ENCODE measurements at places on chromosomes 3 and 15.
A peak's percentile ranks its signal among the peaks of the same experiment; 100 is the strongest.

DNA sequence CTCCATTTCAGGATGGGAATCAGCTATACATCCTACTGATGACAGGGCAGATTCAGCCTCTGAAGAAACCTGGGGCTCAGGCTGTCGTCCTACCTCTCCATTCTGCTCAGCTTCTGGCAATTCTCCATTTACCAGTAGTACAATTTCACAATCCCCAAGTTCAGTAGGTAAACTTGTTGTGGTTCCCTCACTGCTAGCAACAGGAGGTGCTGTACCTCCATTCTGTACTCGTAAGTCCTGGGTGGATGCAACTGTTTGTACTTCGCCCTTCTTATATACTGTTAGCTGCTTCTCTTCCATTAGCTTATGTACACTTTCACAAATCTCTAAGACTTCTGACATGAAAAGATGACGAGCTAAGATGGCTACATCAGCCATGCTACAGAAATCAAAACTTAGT, 11.6 kb downstream of the ZBTB11 start:
- no peak for DNase-seq

DNA sequence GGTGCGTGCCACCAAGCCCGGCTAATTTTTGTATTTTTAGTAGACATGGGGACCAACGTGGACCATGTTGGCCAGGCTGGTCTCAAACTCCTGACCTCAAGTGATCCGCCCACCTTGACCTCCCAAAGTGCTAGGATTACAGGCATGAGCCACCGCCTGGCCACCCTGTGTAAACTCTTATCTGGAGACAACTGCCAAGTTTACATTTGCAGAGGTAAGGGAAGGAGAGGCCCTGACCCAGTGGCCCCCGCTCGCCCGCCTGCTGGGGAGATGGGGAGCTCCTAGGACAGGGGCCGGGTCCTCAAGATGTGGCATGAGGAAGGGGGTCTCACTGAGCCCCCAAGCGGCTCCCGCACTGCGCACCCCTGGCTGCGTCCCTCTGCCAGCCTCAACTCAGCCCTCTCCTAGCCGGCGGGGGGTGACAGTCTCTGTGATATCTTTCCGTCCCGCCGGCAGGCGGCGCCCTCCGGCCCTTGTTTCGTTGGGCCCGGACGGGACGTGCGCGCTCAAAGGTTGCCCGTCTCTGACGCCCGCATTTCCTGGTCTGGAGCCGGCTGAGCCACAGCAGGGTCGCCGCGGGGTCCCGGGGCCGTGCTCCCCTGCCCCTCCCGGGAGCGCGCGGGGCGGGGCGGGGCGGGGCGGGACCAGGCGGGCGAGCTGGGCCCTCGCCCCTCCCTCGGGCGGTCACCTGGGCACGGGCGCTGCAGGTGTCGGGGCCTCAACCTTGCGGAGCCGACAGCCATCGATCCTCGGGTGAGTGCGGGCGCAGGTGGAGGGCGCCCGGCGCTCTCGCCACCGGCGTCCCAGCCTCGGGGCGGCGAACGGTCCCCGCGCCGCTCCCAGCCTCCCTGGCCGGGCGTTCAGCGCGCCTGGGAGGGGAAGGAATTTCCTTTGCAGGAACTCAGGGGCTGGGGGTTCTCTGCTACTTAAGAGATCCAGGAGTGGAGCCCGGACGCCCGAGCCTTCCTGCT, at the start of gene GPR160:
TSS of gene GPR160 (plus strand) at position 533 of the 971 bp plus-strand sequence. CDS start 45,978 bp downstream, outside the sequence.
- DNase-seq = peak; percentile 80

- no peak for DNase-seq
These were observed 5.8 kb downstream of the ITIH1 start for GRCh38 chr3:52783211-52783555.

DNA sequence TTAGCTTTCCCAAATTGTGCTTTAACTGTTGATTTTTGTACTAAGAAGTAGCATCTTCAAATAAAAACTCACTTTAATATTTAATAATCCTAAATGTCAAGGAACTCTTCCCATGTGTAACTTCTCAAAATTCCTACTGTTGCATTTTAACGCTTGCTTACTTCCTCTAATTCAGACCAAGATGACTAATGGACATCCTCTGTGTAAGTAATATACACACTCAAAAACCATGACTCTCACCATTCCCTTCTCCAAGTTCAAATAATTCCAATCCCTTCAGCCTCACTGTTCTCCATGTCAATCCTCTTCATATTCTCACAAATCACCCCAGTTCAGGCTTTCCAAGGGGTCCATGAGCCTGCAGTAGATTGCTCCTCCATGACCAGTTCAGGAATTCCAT, 13.0 kb downstream of the MRPL46 start:
- DNase-seq = no peak

DNA sequence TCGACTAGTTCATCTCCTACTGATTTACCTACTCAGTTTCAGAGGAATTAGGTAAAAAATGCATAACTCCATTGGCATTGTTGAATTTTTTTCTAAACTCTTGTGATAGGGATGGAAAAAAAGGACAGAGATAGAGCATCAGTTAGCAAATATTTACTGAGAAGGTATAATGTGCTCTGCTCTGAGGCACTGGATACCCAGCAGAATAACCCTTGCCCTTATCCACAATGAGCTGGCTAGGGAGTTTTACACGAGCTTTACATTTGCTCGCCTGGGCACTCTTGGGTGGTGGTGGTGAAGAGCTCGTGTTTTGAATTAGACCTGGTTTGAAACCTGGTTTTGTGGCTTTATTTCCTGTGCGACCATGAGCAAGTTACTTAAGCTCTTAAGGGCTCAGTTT, 149.6 kb downstream of the RORA start:
- DNase-seq = no peak

- no peak for DNase-seq
These were observed 38.3 kb upstream of the IGSF10 start for GRCh38 chr3:151499168-151499567.

DNA sequence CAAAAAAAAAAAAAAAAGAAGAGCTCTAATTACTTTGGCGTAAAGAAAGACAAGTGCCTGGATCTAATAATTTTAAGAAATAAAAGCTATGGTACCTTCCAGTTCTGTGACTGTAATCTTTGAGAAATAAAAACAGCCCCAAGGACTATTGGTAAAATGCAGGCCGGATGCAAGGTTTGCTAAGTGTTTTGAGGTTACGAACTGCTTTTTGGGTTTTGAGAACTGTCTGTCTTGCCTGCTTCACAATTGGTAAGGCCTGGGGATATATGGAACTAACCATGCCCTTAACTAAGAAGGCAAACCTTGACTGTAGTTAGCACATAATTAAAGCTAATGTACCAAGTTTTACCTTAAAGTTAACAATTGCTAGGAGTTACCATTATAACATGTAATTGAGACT, 388.4 kb upstream of the CBLB start:
- no peak for DNase-seq

- DNase-seq = no peak
These were observed 103.0 kb downstream of the DOCK3 start for GRCh38 chr3:50777680-50778079.

GRCh38 chr3:14517601-14518431, 22.3 kb downstream of the GRIP2 start:
- DNase-seq = no peak

GRCh38 chr3:155753038-155753639, 8.3 kb upstream of the PLCH1 start:
- no peak for DNase-seq

DNA sequence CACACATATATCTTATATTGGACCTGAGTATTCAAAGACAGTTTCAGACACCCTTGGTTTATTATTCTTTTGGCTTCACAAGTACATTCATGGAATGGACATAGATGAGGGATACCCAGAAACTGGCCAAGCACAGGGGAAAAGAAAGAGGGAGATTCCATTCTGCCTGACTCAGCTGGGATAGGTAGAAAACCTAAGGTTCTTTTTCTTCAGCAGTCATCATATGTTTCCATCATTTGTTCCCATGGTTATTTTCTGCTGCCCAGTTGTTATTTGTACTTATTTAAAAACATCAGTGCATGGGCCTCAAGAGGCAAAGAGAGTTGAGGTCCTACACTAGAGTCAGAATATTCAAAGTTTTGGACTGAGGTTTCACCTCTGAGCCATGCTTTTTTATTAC, 91.8 kb downstream of the FILIP1L start:
- no peak for DNase-seq

- DNase-seq = no peak
These were observed 3.2 kb downstream of the LAMP3 start for GRCh38 chr3:183159333-183159732.

GRCh38 chr15:90191794-90192509, 9.2 kb upstream of the SEMA4B start:
- peak; percentile 72 for DNase-seq

- DNase-seq = no peak
These were observed 24.7 kb upstream of the OR5K4 start for GRCh38 chr3:98328933-98329332.

DNA sequence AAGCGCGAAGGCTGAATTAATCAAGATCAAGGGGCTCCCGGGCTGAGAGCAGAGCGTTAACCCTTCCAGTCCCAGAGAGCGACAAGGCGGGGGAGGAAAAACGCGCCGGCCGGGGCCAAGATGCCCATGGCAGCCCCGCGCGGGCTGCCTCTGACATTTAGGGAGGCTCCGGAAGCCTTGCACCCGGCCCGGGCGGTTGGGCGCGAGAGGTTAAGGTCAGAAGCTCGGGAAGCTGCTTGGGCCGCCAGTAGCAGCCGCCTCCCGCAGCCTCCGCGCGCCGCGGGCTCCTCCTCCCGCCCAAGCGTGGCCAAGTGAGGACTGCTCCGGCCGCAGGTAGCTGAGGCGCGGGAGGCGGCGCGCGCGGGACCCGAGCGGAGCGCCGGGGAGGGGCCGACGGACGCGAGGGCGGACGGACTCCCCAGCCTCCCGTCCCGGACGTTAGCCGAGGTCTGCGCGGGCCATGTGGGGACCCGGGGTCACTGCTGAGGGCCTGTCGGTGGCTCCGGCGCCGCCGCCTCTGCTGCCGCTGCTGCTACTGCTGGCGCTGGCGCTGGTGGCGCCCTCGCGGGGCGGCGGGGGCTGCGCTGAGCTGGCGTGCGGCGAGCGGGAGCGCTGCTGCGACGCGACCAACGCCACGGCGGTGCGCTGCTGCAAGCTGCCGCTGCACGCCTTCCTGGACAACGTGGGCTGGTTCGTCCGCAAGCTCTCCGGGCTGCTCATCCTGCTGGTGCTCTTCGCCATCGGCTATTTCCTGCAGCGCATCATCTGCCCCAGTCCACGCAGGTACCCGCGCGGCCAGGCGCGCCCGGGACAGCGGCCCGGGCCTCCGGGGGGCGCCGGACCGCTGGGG, at the start of gene C3orf80:
TSS of gene C3orf80 (plus strand) at position 247 of the 850 bp plus-strand sequence. CDS start at position 461, 214 bp downstream.
- DNase-seq = peak; percentile 79

GRCh38 chr15:64009798-64010261, 36.5 kb downstream of the DAPK2 start:
- no peak for DNase-seq

DNA sequence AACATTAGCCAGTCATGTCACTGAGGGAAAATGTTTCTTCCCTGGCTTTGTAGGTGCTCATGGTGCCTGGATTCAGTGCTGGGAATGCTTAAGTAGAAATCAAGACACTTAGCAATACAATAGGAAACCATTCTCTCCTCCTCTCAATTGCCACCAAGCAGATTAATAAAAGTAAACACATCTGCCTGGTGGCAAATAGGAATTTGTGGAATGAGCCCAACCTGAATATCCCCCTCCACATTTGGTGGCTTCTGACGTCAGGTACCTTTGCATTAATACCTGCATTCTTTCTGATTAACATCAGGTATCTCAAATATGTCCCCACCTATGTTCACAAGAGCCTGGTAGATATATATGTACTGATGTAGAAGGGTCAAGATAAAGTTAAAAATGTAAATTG, 42.7 kb downstream of the PPP2R3A start:
- no peak for DNase-seq

- DNase-seq = no peak
These were observed 2.8 kb downstream of the EFHB start for GRCh38 chr3:19931180-19931692.

GRCh38 chr3:10600296-10600714, 94.9 kb upstream of the ATP2B2 start:
- DNase-seq = no peak

DNA sequence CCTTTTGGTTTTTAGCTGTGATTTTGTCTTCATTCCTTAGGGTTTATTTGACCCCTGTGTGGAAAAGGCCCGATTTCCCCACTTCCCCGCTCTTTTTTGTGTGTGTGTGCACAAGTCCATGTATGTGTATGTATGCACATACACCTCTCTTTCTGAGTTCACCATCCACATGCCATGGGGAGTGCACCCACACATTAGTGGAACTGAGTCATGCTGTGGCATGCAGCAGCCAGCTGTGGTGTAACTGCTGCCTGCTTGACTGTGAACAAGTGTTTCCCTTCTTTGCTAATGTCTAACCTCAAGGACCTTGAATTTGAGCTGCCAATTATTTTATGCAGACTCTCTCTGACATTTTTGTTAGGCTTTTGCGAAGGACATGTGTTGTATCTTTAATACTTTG, 434.9 kb upstream of the TPM1 start:
- DNase-seq = no peak

DNA sequence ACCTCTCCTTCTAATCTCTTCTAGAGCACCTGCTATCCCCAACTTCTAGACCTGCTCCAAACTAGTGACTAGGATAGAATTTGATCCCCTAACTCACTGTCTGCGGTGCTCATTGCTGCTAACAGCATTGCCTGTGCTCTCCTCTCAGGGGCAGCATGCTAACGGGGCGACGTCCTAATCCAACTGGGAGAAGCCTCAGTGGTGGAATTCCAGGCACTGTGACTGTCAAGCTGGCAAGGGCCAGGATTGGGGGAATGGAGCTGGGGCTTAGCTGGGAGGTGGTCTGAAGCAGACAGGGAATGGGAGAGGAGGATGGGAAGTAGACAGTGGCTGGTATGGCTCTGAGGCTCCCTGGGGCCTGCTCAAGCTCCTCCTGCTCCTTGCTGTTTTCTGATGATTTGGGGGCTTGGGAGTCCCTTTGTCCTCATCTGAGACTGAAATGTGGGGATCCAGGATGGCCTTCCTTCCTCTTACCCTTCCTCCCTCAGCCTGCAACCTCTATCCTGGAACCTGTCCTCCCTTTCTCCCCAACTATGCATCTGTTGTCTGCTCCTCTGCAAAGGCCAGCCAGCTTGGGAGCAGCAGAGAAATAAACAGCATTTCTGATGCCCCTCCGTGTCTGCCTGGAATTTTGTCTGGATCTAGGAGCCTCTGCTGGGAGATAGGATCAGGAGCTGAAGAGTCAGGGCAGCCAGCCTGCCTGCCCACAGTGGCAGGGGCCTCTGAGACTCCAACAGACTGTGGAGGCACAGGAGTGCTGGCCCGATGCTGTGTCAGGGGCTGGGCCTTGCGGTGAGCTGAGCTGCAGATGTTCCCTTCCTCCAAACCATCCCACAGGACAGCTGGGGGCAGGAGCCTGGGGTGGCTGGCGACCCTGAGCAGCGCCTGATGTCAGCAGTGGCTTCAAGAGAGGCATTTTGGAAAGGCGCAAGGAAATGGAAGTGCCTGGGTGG, 3.0 kb downstream of the ISLR start:
- no peak for DNase-seq

GRCh38 chr3:176780766-176781165, 416.5 kb downstream of the TBL1XR1 start:
- DNase-seq = no peak

- no peak for DNase-seq
These were observed 123.1 kb downstream of the CHCHD6 start for GRCh38 chr3:126827121-126827520.
